ENCODE measurements at places on chromosomes 12 and 14. TPM values are rescaled to one million over a fixed set of nuclear protein-coding genes. Genes with fewer than 3 reads are reported as not detected.

PLEKHD1 gene
- not detected for total RNA-seq

AP1G2 gene
- 87.5 TPM for total RNA-seq

BDKRB2 gene
- total RNA-seq = 4.7 TPM

MMP17 gene
- 0.40 TPM for total RNA-seq

GRCh38 chr14:66361013-66361412 is 125.2 kb upstream of the CCDC196 start:
- no peak for DNase-seq
- H3K4me1 ChIP-seq = peaks cover 9% of the 10 kb centered on the region
- H3K4me3 ChIP-seq = no peak overlapping the region
- H3K36me3 ChIP-seq = no peaks in the 10 kb centered on the region
- H3K27me3 ChIP-seq = no peaks in the 10 kb centered on the region
- no peak overlapping the region for H3K27ac ChIP-seq

DNA sequence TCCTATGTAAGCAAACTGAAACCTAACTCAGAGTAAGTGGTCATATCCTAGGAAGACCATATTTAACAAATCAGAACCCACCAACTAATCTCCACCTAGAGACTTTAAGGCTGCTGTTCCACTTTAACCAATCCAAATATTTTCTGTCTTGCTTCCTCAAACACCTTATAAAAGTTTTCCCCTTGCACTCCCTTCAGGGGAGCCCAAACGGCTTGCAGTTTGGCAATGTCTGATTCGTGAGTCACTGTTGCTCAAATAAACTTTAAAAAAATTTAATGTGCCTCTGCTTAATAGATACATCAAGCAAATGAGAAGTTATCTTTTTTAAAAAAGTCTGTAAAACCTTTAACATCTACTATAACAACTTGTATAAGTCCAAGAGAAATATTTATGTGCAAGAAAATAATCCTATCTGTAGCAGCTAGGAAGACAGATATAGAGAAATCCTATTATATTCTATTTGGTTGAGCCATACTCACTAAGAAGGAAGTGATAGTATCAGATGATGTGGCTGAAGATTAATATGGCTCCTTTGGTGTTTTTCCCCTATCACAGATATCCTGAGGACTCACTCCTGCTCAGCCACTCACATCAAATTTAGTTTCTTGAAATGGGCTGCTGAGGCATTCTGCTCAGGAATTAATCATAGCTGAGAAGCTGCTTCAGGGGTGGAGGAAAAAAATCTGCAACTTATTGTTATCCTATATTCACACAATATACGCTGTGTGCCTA is 65.1 kb upstream of the DUSP6 start:
- peaks cover 8% of the 10 kb centered on the region for H3K4me1 ChIP-seq
- no peak for DNase-seq
- H3K36me3 ChIP-seq = no peaks in the 10 kb centered on the region
- no peak overlapping the region for H3K27ac ChIP-seq
- no peak overlapping the region for H3K4me3 ChIP-seq
- H3K27me3 ChIP-seq = no peaks in the 10 kb centered on the region

DNA sequence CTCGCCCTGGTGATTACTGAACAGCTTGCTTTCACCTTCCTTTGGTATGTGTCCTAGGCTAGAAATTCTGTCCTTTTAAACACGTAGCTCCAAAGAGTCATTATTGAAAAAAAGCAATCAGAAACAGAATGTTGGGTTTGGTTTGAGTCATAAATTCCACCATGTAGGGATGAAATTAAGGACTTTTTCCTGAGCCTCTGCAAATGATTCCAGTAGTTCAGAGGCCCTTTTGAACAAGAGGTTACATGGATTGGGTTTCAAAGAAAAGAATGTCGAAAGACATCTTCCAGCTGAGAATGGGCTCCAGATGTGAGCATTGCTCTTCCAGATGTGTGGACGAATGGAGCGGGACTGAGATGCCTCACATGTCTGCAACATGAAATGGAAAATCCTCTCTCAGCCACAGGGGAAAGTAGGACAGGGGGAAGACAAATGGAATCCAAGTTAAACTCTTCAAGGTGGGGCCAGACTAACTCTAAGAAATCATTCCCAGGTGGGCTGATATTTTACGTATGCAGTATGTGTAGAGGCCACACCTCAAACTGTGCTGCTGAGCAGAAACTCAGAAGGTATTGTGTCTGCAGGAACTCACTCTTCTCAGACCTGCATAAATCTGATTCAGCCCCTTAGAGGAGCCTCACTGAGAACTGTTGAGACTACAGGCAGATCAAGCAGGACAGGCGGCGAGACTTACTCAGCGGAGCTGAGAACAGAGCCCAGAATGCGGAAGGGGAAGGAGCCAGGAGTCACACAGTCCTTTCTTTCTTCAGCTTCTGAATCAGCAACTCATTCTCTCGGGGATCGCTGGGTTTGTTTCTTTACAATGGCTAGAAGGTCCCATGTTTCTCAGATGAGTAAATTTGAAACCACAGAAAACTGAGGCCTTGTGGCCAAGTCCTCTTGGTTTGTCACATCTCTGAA is 23.3 kb upstream of the EMP1 start:
- DNase-seq = peak; percentile 80
- H3K4me1 ChIP-seq = peaks cover 33% of the 10 kb centered on the region
- no peaks in the 10 kb centered on the region for H3K36me3 ChIP-seq
- peak overlapping the region; percentile 94 for H3K27ac ChIP-seq
- H3K4me3 ChIP-seq = no peak overlapping the region

- no peak overlapping the region for H3K4me3 ChIP-seq
- peaks cover 3% of the 10 kb centered on the region for H3K4me1 ChIP-seq
- no peak overlapping the region for H3K27ac ChIP-seq
- H3K36me3 ChIP-seq = no peaks in the 10 kb centered on the region
- no peaks in the 10 kb centered on the region for H3K27me3 ChIP-seq
These were observed 394.1 kb downstream of the C12orf75 start for GRCh38 chr12:105724641-105725040.

DNA sequence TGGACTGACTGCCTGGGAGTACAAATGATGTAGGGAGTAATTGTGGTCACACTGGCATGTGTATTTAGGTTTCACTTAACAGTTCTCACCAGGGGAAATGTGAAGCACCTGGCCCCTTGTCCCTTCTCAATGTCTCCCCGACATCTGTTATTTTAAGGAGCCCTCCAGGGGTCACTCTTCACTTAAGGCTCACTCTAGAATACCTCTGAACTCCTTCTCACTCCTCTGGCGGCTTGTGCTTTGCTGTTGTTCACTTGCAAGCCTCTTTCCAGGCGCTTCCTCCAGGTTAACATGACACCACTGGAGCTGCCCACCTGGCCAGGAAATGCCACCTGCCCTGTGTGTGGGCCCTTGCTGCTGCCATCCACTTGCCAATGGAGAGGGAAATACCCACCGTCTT is 56.5 kb upstream of the GZMB start:
- peaks cover 13% of the 10 kb centered on the region for H3K27me3 ChIP-seq
- H3K27ac ChIP-seq = no peak overlapping the region
- H3K4me3 ChIP-seq = no peak overlapping the region
- no peaks in the 10 kb centered on the region for H3K36me3 ChIP-seq
- DNase-seq = no peak

- H3K36me3 ChIP-seq = no peaks in the 10 kb centered on the region
- no peak overlapping the region for H3K4me3 ChIP-seq
- no peak overlapping the region for H3K27ac ChIP-seq
- H3K27me3 ChIP-seq = no peaks in the 10 kb centered on the region
These were observed 87.5 kb downstream of the FUT8 start for GRCh38 chr14:65500075-65500474.

DNA sequence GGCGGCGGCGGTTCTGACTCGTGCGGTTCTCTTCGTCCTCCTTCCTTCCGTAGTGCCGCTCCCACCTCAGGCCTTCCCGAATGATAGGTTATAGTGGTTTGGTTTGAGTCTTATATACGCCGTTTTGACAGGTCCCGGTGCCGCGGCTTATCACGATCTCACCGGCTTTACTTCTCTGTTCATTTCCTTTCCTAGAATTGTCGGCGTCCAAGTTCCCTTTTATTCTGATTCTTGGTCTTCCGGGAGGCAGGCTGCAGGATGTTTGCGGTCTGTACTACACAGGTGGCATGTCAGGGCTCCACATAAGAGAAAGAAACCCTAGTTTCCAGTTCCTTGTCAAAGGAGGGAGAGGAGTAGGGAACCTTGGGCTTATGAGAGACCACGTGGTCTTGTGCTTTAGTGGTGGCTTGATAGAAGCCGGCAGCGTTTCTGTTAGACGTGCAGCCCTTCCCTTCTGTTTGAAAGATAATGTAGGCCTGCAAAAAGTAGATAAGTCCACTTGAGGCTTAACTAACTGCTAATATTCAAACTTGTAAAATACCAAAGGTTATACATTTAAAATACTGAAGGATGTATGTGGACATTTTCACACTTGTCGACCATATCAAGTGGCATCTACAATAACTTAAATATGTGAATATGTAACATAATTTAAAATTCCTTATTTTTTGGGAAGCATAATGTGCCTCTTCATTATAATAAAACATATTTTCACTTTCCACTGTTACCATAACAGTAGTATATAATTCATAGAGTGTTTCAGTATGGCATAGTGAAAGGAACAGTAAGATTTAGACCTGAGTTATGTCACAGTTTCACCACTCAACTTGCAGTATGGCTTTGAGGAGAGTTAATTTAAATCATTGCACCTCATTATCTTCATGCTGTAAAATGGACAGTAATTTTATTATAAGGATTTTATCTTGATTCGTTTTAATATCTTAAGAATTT is 804 bp downstream of the USP15 start:
- no peaks in the 10 kb centered on the region for H3K36me3 ChIP-seq
- peaks cover 15% of the 10 kb centered on the region for H3K4me1 ChIP-seq
- peak; percentile 66 for DNase-seq
- H3K4me3 ChIP-seq = peak overlapping the region; percentile 99

Data from hepatocyte (in vitro differentiated cells).